ENCODE measurements at places on chromosomes 4 and X. TPM values are rescaled to one million over a fixed set of nuclear protein-coding genes. Genes with fewer than 3 reads are reported as not detected.
A peak's percentile ranks its signal among the peaks of the same experiment; 100 is the strongest.

GRCh38 chrX:16785247-16786138, 773 bp upstream of the TXLNG start:
- peak; percentile 31 for DNase-seq

GRCh38 chrX:19852014-19853005, 35.1 kb downstream of the SH3KBP1 start:
- DNase-seq, result no peak

DNA sequence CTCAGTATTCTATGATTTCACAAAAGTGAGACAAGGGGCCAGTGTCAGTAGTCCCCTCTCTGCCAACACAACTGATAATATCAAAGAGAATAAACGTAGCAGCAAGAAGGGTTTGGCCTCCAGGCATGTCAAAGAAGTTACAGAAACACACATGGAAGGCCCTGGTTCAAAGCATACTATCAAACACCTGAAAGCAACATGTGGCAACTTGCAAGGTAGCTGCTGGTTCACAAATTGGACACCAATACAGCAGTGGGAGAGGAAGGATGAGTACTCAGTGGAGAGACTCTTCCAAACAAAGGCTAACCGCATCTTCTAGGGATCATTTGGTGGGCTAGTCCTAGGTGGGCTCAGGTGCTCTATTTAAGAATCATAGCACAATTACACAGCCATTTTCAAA, 74.9 kb upstream of the MAOA start:
- DNase-seq, result no peak

DNA sequence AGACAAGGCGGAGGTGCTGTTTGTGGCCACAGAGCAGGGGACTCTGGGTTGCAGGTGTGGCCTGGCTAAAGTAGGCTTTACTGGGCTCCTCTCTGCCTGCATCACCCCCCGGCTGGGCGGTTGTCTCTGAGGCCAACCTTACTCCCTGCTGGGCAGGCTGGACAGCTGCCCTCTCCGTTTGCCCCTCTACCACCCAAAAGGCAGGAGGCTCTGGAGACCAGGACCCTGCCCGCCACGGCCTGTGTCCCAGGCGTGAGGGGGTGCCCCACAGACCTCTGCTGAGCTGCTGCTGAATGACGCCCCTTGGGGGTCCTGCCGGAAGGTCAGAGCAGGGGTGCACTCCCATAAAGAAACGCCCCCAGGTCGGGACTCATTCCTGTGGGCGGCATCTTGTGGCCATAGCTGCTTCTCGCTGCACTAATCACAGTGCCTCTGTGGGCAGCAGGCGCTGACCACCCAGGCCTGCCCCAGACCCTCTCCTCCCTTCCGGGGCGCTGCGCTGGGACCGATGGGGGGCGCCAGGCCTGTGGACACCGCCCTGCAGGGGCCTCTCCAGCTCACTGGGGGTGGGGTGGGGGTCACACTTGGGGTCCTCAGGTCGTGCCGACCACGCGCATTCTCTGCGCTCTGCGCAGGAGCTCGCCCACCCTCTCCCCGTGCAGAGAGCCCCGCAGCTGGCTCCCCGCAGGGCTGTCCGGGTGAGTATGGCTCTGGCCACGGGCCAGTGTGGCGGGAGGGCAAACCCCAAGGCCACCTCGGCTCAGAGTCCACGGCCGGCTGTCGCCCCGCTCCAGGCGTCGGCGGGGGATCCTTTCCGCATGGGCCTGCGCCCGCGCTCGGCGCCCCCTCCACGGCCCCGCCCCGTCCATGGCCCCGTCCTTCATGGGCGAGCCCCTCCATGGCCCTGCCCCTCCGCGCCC, 920 bp downstream of the HTT-AS start:
- DNase-seq, result no peak

DNA sequence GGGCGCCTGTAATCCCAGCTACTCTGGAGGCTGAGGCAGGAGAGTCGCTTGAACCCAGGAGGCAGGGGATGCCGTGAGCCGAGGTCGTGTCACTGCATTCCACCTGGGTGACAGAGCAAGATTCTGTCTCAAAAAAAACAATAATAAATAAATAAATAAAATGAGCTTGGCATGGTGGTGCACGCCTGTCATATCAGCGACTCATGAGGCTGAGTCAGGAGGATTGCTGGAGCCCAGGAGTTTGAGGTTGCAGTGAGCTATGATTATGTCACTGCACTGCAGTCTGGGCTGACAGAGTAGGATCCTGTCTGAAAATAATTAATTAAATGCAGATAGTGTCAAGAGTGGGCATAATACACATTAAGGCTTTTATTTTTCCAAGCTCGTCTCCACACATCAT, 77.5 kb downstream of the DHRSX start:
- DNase-seq, result no peak

GRCh38 chr4:11881364-11881763, 452.7 kb upstream of the HS3ST1 start:
- no peak for DNase-seq

- no peak for DNase-seq
Observed at GRCh38 chrX:71627588-71628404, 9.5 kb upstream of the CXCR3 start.

DNA sequence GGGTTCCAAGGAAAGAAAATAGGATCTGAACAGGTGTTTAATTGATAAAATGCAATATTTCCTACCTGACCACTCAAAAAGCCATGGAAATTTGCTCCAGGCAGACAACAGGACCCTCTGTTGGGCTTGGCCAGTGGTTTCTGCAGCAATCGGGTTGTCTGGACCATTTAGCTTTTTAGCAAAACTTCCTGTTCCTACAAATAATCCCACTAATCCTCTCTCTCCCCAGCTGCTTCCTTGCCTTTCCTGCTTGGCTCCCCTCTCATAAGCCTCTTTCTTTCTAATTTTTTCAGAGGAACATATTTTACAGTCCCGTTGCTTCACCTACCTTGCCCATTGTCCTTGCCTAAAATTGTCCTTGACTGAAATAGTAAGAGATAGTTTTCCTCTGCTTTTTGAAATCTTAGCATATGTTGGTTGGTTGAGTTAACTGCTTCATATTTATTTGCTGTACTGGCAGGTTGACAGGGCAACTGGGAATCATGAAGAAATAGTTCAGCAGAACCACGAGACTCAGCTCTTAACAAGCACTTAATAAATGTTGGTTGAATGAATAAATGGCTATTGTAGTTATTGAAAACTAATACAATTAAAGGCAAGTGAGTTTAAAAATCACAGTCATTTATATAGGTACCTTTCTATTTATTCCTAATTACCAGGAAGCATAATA, 259.8 kb downstream of the KCNIP4 start:
- DNase-seq, result no peak

- no peak for DNase-seq
Observed at GRCh38 chr4:181820553-181820952, 422.6 kb upstream of the TENM3 start.

DNA sequence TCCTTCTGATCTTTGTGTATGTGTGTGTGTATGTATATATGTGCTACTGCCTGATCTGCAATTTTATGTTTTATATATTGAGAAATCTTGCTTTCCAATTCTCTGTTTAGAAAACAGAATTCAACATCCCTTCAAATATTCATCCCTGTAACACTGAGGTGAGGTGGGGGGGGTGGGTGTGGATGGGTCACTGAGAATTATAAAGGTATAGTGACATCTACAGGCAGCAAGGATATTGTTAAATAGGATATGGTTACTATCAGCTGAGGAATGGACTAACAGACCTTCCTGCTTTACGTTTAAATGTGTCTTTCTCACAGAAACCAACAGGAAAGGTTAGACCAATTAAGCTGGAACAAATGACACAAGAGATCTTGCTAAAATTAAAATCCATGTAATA, 19.0 kb upstream of the MAGEB2 start:
- no peak for DNase-seq

DNA sequence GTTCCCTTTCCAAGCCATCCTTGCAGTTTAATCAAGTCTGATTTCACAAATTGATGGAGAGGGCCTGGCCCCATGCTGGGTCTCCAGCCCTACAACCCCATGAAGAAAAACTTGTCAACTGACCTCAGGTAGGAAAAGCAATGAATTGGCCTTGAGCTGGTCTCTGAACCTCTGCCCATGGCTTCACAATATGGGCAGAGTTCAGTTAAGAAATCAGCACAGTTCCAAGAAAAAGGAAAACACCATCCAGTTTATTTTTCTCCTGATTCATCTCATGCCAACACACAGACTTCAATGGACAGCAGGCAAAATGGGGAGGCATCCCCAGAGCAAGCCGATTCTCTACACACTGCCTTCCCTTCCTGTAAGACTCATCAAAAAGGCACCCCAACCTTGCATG, 3.3 kb downstream of the RIPPLY1 start:
- no peak for DNase-seq

DNA sequence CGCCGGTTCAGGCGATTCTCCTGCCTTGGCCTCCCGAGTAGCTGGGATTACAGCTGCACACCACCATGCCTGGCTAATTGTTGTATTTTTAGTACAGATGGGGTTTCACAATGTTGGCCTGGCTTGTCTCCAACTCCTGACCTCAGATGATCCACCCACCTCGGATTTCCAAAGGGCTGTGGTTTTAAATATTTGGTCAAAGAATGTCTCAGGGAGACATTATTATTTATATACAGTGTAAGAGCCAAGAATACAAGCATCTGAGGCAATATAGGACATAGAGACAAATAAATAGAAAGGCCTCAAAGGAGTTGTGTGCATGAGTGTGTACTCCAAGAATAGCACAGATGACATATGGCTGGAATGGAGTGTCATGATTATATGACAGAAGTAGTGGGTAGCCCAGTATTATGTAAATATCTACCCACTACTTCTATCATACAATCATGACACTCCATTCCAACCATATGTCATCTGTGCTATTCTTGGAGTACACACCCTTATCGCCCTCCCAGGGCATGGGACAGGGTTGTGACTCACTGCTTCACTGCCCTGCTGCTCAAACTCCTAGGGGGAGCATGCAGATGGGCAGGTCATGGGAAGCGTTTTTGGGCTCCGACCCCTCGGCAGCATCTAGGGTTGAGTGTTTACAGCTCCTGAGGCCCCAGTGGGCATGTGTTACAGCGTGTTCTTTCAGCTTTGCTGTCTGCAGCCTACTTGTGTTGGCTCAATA, 1649.8 kb upstream of the PCDH10 start:
- no peak for DNase-seq

- DNase-seq, result no peak
Observed at GRCh38 chr4:185958094-185958747, 110.7 kb upstream of the TLR3 start.

Gene TMSB15C
- 1.5 TPM for total RNA-seq

Gene MSX1
- total RNA-seq, result 2.3 TPM

Gene CENPVL2
- not detected for total RNA-seq

Gene PSAPL1
- not detected for total RNA-seq

Gene HPGDS
- 7.4 TPM for total RNA-seq

Gene GLRA3
- total RNA-seq, result not detected

Measured in kidney (tissue), 22 donors.